NCI-H1930 (cell line): ENCODE measurements at places on chromosomes 2 and 18.

GRCh38 chr2:386406-387103 is 98.7 kb upstream of the ALKAL2 start:
- DNase-seq, result no peak

- DNase-seq, result no peak
Observed at GRCh38 chr2:231260442-231261208, 62.2 kb downstream of the ARMC9 start.

- DNase-seq, result no peak
Observed at GRCh38 chr18:22020127-22020866, 149.1 kb upstream of the GATA6 start.

DNA sequence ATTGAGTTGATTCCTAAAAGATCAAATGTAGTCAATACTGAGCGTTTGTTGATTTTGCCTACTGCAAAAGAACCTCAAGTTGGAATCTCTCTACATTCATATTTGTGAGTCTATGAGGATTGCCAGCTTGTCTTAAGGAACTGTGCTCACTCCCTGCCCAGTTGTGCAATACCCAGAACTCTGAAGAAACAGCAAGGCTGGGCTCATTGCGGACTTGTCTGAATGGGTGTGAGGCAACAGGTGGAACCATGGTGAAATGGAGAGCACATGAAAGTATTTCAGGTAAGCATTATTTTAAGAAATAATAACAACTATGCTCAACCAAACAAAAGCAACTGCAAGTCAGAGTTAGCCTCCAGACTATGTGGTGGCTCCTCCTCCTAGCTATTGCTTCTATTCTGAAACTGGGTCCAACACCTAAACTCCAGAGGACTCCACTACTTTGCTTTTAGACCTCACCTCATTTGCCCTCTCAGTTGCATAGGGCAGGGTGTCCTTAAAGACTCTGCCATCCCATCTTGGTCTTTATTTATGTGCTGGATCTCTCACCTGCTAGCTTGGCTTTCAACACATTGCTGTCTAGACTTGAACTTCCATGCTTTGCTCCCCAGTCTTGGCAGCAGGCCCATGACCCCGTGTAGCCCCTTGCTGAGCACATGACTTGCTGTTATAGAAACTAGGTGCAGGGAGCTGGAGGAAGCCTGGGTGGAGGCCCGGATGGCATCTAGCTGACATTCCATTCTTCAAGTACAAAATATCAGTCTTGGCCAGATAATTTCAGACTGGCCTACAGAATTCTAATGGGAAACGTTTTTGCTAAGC is 94.8 kb upstream of the ARL5A start:
- DNase-seq, result no peak

DNA sequence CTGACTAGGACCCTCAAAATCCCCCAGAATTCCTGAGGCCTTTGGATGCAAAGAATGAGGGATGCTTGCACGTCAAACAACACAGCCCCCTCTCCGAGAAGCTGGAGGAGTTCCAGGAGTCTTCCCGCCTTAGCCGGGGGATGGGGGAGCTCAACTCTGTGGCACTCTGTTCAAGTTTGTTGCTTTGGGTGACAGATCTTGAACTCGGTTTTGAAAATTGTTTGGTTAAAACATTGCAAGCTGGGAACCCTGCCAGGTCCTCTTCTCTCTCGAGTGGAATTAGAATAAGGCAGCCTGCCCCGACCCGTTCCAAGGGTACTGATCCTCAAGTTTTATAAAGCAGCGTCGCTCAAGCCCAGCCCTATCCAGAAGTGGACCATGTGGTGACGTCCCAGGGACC is 244.1 kb downstream of the LOXHD1 start:
- no peak for DNase-seq

DNA sequence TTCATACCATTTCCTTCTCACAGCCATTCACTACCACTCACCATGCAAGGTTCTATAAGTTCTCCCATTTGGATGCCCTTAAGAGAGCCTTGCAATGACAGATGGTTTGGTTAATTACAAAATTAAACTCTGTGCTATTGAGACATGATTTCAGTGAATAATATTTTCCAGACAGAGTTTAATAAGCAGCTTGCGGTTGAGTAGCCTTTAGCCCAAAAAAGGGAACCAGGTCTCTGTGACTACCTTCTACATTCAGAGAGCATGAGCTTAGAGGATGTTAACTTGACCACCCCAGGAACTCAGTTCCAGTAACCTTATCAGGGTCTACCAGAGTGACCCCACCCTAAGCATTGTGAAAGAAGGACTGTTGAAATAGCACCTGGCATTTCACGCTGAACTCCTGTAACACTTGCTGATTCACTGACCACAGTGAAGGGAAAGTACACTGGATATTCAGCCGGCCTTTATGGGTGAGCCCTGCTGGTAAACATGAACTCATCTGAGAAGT is 1173.1 kb upstream of the ZEB2 start:
- DNase-seq, result no peak

- no peak for DNase-seq
Observed at GRCh38 chr2:141035846-141036420, 1094.9 kb downstream of the LRP1B start.

GRCh38 chr2:140643761-140644187 is 1487.0 kb downstream of the LRP1B start:
- DNase-seq, result no peak

DNA sequence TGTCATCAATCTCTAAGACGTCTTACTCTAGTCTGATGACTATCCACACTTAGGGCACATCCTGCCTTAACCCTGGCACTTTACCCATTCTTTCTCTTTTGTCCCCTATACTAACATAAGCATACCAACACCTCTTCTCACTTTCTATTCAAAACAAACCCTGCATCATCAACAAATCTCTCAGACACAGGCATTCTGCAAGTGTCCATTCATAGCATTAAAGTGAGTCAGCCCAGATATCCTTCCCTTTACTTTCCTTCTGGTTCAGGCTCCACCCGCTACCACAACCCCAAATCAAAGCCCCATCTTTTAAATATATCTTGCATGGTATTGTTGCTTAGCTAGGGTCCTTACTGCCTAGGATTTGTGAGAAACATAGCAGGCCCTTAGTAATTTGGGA is 3.8 kb downstream of the GRB14 start:
- DNase-seq, result no peak

DNA sequence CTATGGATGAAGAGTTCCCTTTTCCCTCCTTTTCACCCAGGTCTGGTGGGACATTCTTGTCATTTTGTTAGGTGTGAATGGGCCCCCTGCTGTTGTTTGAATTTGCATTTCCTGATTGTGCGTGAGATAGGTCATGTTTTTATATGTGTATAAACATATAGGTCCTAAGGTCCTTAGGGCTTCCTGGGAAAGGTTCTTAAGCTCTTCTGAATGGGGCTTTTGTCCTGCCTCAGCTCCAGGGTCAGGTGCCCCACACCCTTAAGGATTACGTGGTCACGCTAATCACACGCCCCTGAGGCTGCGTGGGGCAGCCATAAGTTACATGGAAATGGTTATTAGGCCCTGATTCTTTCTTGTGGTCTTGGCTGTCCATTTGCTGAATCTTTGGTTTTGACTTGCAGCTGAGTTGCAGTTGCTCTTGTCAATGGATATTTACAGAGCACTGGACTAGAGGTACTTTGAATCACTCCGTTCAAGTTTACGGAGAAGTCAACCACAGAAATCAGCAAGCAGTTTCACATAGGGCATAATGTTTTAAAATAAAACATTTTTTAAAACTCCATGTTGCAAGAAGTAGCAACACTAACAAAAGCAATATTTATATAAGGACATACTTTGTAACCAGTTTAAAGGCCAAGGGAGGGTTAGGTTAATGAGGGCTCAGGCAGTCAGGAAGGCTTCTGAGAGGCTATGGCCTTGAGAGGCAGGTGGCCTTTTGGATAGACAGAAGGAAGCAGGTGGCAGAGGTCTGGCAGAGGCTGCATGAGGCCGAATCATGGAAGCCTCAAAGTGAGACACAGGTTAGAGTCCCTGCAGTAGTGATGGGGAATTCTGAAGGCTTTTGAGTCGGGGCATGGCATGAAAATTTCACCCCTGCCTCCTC is 24.2 kb downstream of the LIPG start:
- no peak for DNase-seq

DNA sequence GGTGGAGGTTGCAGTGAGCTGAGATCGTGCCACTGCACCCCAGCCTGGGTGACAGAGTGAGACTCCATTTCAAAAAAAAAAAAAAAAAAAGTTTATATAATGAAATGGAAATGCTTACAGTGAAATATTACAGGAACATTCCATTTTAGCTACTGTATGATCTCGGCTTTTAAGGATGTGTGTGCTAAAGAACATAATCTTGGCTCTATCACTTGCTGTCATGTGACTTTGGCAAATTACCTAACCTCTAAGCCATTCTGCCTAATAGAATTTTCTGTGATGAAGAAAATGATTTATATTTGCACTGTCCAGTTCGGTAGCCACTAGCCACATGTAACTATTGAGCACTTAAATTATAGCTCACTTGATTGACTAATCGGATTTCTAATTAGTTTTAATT is 36.3 kb downstream of the SMAD4 start:
- no peak for DNase-seq

GRCh38 chr2:157789256-157789655 is 86.9 kb downstream of the ACVR1 start:
- no peak for DNase-seq

GRCh38 chr2:113716291-113716690 is 40.2 kb downstream of the SLC35F5 start:
- DNase-seq, result no peak

- no peak for DNase-seq
Observed at GRCh38 chr2:195044801-195045200, 612.2 kb upstream of the SLC39A10 start.

DNA sequence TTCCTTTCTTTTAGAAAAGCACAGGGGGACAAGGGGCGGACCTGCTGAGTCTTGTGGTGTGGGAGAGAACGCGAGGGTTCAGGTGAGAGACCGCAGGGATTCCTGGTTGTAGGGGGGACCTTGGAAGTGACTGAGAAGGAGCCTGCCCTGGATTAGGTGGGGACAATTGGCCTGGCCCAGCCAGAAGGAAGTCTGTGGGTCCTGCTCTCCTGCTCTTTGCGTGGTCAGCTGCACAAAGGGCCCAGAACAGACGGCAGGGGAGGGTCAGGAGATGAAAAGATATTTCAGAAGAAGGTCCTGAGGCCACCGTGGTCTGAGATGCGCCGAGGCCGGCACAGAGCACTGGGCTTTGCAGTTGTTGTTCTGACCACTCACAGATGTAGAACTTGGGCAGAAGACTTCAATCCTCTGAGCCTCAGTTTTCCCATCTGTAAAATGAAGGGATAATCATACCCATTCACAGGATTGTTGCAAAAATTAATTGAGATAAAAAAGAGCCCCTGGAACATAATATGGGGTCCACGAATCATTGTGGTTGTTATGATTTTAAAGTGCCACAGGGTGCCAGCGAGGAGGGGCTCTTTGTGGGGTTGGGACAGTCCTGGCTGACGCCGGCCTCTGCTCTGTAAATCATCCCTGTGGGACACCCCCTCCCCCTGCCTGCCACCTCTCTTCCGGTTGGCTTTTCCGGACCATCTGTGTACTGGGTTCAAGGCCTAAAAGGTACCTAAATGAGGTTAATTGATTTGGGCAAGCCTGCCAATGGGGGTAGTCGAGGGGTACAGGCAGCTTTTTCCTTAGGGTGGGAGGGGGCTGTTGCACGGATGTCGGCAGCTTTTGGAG is 1.8 kb downstream of the LPIN1 start:
- no peak for DNase-seq
